ENCODE measurements at places on chromosomes 11 and 22.
A peak's percentile ranks its signal among the peaks of the same experiment; 100 is the strongest.

- no peak for DNase-seq
These were observed 49.1 kb downstream of the MICAL2 start for GRCh38 chr11:12159351-12160099.

DNA sequence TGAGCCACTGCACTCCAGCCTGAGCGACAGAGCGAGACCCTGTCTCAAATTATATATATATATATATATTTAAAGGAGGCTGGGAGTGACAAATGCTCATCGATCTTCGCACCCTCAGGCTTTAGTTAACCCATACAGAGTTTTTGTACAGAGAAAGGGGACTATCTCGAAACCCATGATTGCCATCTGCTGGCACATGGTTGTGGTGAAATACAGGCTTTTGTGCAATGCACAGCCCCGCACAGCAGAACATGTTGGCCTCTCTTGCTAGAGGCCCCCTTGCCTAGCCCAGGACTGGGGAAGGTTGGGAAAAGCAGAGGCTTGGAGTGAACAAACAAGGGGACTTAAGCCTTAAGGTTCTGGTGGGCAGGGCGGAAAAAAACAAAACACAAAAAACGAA, 3.6 kb downstream of the MYBPC3 start:
- no peak for DNase-seq

DNA sequence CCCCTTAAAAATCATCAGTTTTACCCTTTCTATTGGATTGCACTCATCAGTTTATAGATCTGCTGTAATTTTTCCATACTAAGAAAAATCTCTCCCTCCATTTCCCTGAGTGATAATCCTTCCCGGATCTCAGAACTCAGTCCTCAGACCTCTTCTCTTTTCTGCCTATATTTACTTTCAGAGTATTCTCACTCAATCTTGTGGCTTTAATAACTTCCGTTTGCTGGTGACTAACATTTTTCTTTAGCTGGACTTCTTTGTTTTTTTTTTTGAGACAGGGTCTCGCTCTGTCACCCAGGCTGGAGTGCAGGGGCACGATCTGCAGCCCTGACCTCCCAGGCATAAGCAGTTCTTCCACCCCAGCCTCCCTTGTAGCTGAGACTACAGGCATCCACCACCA, 10.4 kb downstream of the ATXN10 start:
- DNase-seq = no peak

DNA sequence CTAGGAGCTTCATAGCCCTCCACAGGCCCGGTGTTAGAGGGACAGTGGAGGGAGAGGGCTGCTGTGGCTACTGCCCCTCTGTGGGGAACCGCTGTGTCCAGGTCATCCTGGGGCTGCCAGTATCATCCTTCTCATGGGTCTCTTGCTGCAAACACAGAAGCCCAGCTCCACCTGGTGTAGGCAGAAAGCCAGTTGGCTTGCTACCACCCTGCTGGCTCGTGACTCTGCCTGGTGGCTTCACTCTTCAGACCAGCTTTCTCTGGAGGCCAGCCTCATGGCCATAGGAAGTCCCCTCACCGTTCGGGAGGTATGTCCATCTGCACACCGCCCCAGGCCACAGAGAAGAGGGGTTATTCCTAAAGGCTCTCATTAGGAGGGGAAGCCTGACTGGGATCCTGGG, 19.4 kb upstream of the SUSD2 start:
- peak; percentile 48 for DNase-seq

DNA sequence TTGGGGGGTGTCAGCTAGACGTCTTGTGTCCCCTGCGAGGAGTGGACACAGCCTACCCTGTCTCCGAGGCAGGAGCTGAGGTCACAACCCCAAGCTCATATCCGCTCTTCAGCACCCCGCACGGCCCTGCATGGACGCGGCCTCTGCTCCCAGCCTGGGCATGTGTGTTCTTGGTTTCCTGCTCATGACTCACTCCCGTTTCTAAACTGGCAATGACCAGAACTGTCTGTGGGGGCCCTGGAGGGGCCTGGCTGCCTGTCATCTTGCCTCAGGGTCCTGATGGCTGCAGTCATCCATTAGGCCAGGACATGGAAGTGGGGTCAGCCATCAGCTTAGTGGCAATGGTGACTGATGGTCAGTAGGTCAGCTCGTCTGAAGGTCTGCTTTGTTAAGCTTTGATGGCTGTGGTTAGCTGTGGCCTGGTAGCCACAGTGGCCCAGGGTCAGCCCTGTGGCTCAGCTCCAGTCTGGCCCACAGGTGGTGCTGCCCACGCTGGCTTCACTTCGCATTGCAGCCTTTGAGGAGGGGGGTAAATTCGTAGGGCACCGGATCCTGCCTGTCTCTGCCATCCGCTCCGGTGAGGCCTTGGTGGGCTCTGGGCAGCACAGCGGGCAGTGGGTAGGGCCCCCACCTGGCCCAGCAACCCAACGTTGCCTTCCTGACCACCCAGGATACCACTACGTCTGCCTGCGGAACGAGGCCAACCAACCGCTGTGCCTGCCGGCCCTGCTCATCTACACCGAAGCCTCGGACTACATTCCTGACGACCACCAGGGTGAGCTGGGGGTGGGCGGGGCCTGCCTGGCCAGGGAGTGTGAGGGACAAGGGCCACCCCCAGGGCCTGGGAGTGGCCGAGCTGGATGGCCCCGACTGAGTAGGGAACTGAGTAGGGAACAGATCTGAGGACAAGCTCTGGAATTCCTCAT, 12.0 kb downstream of the PLCB3 start:
- no peak for DNase-seq

GRCh38 chr11:3944198-3944597, 88.7 kb downstream of the STIM1 start:
- DNase-seq = peak; percentile 53

GRCh38 chr11:127564810-127565209, 564.2 kb upstream of the KIRREL3 start:
- DNase-seq = no peak

DNA sequence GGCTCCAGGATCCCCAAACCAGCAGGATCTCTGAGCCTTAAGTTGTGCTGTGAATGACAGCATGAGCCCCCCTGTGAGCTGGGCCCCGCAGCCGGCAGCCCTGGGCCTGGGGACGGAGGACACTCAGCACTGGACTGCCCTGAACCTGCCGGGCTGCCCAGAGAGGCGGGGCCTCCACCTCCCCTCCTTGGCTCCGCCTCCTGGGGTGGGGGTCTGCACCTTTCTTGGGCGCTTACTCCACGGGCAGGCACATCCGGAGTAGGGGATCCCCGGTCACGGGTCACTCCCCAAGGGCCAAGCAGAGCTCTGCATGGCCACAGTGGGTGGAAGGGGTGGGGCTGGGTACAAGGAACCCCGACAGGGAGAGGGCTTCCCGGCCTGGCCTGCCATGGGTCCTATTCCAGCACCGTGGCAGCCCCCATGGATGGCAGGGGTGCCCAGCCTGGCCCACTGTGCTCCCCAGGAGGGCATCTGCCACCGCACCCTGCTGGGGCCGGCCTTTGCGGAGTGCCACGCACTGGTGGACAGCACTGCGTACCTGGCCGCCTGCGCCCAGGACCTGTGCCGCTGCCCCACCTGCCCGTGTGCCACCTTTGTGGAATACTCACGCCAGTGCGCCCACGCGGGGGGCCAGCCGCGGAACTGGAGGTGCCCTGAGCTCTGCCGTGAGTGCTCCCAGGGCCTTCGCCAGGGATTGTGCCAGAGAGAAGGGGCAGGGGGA, 5.4 kb downstream of the MUC5B start:
- no peak for DNase-seq

- DNase-seq = no peak
These were observed 12.9 kb downstream of the OLFML1 start for GRCh38 chr11:7498193-7498592.

DNA sequence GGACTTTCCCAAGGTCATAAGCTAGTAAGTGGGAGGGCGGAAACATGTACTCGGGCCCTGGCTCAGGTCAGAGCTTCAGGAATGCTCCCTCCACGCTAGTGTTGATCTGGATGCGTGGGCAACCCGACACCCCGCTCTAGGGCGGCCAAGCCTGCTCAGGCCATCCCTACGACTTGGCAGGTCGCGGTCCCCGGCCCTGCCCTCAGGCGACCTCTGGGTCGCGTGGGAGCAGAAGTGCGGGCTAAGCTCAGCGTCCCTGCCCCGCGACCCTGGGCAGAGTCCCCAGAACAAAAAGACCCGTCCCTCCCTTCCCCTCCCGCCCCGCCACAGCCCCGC, 781 bp upstream of the TEF start:
- peak; percentile 88 for DNase-seq

GRCh38 chr22:38881464-38881871, 9.5 kb upstream of the CBX6 start:
- DNase-seq = peak; percentile 84

GRCh38 chr11:43943372-43943930, 1.0 kb downstream of the C11orf96 start:
- DNase-seq = no peak

DNA sequence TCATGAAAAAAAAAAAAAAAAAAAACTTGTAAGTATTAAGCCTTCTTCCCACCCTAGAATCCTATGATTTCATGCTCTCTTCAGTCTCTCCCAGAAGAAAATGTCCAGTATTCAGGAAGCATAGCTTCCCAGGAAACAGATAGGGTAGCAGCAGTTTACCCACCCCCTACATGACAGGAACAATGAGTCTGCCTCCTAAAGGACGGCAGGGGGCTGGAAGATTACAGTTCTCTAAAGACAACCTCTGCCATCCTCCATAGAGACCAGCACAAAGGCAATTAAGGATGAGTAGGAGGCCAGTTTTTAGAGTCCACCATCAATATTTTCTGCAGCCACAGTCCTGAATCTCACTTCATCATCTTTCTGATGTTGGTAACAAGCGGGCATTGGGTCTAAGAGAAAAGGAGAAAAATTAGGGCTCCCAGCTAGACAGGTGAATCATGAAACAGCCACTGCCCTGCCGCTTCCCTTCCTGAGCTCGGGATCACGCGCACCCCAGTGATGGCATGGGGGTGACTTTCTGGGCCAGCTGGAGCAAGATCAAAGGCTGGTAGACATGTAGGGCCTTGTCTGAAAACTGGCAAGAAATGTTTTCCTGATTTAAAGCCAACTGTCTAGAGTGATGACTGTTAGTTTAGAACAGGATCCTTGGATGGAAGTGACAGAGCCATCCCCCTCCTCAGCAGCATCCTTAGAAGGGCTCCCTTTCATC, 322.8 kb downstream of the LARGE1 start:
- DNase-seq = no peak

- no peak for DNase-seq
These were observed 1.1 kb downstream of the TPST2 start for GRCh38 chr22:26588729-26589366.

DNA sequence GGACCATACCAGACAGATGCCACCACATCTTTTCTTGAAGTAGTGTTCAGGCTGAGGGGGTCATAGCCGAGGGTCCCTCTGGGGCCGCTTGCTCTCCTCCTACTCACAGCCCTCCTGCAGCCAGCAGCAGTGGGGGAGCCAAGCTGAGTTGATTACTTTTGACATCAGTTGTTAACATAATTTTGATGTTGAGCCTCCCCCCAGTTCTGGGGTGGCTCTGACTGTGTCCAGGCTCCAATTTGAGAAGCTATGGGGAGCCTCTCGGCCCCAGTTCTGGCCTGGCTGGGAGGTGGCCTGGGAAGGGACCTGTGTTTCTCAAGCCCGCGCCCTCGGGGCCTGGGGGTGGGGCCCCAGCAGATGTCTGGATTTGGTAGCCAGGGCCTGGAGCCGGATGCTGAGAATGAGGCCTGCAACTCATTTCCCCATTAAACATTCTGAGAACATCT, 47.9 kb downstream of the KCNQ1OT1 start:
- DNase-seq = no peak

DNA sequence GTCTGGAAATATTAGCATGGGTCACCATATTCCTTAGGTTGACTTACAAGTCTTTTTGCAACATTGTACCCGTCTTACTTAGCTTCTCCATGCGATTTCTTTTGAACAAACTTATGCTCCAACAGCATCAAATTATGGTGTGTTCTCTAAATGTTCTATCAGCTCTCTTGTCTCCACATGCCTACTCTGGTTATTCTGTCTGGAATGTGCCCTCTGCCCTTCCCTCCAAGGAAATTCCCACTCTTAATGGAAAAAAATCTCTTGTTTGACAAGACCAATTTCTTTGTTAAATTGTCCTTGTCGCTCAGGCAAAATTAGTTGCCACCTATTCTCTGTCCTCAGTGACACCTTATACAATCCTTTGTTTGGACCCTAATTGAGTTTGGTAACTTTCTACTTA, 522.8 kb upstream of the LUZP2 start:
- DNase-seq = no peak

DNA sequence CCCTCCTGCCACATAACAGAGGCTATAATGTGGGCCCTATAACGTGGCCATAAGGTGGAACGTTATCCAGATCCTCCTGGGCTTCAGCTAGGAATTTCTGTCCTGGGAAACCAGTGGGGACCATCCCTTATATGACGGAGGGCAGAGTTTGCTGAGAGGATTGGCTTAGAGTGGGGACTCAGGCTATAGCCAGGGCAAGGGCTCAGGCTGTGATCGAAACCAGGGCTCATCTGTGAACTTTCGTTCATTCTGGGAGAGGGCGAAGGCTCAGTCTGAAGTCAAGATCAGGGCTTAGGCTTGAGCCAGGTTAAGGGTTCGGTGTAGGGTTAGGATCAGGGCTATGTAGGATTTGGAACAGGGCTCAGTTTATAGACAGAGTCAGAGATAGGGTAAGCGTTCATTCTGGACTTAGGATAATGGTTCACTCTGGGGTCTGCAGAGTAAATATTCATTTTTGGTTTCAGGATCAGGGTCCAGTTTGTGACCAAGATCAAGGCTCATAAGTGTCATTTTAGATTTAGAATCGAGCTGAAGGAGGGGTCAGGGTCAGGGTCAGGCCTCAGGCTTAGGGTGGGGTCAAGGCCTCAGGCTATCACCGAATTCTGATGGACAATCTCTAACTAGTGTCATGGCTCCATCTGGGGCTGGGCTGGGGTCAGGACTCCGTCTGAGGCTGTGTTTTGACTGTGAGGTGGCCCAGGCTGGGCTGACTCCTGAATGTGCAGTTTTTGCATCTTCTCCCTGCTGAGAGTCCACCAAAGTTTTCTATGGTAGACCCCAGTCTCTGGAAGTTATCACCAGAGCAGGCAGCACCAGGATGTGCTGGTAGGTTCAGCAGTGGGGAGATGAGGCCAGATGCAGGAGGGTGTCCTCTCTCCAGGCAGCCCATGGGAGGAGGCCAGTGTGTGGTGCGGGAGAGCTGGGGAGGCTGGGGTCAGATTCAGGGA, 33.9 kb upstream of the SOX10 start:
- DNase-seq = no peak

Data from thyroid gland (tissue), 4 donors.